CD4-positive, alpha-beta T cell treated with Interleukin-10 for 1 hour (primary cell): ENCODE measurements at places on chromosomes 7 and 10.

- no peak for DNase-seq
These were observed 15.9 kb downstream of the COL1A2 start for GRCh38 chr7:94410413-94411187.

DNA sequence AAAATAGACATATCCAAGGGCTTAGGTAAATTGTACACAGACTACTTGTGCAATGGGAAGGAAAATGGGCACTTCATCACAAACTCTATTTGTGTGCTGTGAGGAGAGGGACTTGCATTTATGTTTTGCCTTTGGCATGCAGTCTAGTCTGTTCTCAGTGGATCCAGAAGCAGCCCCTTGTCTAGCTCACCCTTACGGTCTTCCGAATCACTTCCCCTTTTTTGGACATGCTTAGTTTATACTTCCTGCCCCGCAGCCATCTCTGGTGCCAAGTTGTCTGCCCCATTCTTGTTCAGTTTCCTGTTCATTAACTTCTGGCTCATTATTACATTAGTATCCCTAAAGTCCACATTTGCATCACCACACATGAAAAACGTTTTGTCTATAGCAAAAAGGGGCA, 161.6 kb downstream of the NRCAM start:
- no peak for DNase-seq

DNA sequence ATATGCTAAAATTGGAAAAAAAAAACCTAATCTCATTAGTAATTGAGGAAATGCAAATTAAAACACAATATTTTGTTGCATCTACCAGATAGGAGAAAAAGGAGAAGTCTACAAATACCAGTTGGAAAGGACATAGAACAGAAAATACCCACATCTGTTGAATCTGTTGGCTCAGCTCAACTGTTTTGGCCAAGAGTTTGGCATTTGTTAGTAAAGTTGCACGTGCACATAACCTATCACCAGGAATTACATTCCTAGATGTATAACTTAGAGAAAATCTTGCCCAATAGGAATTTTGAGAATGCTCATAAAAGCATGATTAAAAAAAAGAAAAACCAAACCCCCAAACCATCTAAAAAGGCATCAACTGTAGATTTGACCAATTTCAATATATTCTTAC, 282.1 kb upstream of the BMPER start:
- no peak for DNase-seq

DNA sequence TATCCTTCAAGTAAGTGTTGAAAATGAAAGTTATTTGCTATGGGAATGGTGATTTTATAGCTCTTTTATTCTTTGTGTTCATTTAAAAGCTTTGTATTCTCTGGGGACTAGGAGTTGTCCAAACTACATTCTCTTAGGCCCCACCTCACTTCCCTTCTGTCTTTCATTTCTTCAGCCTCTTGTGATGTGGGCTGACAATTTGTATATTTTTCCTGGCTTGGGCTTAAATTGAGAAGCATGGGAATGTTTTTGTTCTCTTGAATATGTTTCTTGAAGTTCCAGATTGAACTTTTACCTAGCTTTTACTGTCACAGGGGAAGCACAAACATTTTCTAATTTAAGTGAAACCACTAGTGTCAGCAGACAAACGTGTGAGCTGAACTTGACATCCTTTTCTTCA, 27.9 kb downstream of the BBS9 start:
- DNase-seq = no peak

GRCh38 chr7:74010407-74010806, 17.6 kb upstream of the ELN start:
- no peak for DNase-seq
